ENCODE measurements at places on chromosomes 6 and 20.

GRCh38 chr6:38236631-38237030 is 403.1 kb downstream of the BTBD9 start:
- no peak for DNase-seq

- DNase-seq: no peak
These were observed 48.0 kb downstream of the MCHR2 start for GRCh38 chr6:99946005-99946404.

- no peak for DNase-seq
These were observed 163.1 kb upstream of the CCN2 start for GRCh38 chr6:132114201-132114825.

- DNase-seq: no peak
These were observed 3.1 kb upstream of the PCNA start for GRCh38 chr20:5122873-5123260.

DNA sequence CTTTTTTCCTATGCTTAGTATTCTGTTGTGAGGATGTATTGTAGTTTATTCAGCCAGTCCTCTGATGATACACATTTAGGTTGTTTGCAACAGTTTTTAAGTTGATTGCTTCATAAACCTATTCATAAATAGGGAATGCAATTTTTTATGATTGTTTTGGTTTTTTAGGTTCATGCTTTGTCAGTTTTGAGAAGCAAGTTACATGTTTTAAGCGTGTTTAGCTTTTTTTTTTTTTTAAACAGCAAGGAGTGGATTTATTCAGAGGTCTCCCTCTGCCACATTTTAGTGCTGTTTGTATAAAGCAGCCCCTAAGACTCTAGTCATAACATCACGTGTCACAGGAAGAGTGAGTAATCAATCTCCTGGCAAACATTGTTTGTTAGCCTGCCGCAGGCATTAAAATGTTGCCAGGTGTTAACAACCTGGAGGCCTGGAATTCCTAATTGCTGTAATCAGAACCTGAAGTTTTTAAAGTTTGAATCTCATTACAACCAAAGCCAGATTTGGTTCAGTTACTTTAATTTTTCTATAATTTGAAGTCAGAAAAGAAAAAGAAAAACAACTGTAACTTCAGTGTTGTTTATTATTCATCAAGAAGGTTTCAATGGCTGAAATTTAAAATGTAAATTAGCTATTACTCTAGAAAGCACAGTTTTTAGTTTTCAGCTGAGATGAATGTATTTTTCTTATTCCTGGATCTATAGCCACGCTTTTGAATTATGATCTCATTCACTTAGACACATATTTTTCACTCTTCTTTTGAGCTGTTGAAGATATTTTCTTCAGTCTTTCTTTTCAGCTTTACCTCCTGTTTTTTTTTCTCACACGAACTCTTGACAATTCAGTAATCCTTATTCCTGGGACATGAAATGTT is 59.2 kb downstream of the KCNS1 start:
- DNase-seq: no peak

- no peak for DNase-seq
These were observed 2.7 kb downstream of the GUCA1A start for GRCh38 chr6:42175860-42176259.

- DNase-seq: no peak
These were observed 45.9 kb downstream of the KCNS1 start for GRCh38 chr20:45055056-45055455.

GRCh38 chr6:52927451-52927850 is 18.0 kb upstream of the GSTA3 start:
- DNase-seq: no peak

DNA sequence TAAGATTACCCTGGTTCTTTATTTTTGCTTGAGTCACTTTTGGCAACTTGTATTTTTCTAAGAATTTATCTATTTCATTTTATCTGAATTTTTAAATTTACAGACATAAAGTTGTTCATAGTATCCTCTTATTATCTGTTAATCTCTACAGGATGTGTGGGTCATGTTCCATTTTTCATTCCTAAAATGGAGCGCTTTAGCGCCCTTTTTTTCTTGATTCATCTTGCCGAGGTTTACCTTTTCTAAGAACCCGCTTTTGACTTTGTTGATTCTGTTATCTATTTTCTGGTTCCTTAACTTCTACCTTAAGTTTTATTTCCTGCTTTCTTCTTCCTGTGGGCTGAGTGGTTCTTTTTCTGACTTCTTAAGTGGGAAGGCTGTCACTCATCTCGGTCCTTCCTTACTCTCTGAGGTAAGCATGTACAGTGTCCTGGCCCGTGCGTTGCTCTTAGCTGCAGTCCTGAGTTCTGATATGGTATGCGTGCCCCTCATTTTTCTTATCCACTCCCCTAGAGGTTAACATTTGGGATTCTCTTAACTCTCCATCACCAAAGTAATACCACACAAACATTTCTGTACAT is 399.8 kb downstream of the CDC5L start:
- DNase-seq: no peak

- no peak for DNase-seq
These were observed 786.0 kb upstream of the CITED2 start for GRCh38 chr6:140160494-140160893.

DNA sequence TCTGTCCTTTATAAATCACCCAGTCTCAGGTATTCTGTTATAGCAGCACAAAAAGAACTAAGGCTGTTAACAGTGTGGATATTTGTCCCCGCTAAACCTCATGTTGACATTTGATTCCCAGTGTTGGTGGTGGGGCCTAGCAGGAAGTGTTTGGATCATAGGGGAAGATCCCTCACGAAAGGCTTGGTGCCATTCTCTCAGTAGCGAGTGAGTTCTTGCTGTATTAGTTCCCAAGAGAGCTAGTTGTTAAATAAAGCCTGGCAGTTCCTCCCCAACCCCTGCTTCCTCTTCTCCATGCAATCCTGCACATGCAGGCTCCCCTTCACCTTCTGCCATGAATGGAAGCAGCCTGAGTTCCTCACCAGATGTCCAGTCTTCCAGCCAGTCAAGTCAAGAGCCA is 29.8 kb upstream of the ERVFRD-1 start:
- no peak for DNase-seq

DNA sequence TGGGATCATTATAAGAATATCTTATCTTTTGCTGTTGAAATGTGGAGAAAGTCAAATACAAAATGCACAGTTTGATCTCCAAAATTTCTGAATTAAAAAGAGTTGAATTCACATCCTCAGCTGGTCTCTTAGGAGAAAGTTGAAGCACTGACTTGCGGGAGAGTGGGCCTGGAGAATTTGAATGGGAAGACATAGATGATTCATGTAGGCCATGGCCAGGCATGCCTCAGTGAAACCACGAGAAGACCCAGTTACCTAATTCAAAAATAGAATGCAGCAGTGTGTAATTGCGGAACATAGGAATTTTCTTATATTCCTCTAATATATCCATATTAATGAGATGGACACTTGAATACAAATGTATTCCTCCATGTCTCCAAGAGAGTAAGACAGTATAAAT is 53.0 kb upstream of the DTNBP1 start:
- DNase-seq: no peak

- no peak for DNase-seq
These were observed 528.6 kb upstream of the JARID2 start for GRCh38 chr6:14717307-14717706.

DNA sequence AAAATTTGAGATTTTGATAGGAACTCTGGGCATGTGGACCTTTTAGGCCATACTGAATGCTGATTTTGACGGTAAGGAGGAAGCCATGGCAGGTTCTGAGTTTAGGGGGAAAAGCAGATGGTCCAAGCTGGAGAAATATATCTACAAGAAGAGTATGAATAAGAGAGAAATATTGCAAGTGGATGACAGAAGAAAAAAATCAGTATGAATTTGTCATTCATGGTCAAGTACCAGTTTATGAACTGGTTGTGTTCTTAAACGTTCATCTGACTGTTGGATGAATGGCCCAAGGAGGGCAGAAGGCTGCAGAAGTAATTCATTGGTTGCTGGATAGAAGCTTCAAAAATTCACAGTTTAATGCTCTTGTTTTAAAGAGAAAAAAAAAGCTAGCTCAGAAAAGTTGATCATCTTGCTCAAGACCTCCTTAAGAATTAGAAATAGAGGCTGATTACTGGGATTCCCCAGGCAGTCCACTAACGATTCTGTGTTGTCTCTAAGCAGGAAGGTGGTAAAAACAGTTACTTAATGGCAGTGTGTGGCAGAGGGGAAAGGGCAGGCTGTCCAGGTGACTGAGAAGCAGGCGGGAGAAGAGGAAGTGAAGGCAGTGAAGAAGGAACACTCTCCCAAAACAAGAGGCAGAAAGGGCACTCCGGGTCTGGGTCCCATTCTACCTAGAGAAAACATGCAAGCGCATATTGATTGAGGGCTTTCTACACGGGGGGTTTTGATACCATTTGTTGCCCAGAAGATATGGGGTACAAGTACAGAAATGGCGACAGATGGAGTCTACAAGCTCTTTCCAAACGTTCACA is 2.0 kb upstream of the DUSP22 start:
- peak; percentile 62 for DNase-seq

DNA sequence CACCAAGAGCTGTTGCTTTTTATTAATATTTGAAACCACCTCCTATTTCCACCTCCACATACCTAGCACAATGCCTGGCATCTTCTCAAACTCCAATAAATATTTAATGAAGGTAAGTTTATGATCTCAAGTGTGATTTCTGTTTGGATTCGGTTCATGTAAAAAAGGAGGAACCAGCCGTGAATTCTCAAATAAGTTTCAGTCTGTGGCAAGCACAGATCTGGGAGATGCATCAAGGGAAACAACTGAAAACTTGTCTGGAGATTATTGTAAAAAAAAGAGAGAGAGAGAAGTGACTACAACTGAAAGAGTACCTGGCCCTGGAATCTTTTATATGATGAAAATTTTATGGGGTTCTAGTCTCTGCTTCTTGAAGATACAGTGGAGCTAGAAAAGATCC is 52.8 kb upstream of the PNRC1 start:
- DNase-seq: no peak

- no peak for DNase-seq
These were observed 133.6 kb downstream of the LMBRD1 start for GRCh38 chr6:69663215-69663614.

DNA sequence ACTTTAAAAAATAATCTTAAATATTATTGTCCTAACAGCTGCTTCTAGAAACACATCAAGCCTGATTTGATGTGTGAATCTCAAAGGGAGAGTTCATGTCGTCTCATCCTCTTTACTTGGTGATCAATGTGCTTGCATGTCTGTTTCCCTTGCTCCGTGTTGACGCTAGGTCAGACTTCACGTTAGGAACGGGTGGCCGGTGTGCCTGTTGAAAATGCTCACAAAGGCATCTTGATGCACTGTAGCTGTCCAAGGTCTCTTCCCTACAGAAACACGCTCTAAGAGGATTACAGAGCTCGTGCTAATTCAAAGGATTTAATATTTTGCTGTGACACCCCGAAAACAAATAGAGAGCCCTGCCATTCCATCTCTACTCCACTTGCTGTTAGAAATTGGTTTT is 84.6 kb downstream of the ID4 start:
- no peak for DNase-seq

GRCh38 chr6:146410851-146411595 is 132.6 kb upstream of the RAB32 start:
- DNase-seq: no peak

DNA sequence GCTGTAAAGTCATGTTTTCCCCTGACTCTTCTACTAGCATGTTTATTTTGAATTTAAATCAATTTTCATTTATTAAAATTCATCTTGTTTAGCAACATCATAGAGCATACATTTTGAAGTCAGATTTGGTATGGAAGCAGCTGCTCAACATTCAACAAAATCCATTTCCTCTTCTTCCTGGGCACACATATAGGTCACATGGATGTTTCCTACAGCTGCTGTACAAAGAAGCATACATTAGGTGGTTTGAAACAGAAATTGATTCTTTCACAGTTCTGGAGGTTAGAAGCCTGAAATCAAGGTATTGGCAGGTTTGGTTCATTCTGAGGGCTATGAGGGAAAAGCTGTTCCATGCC is 495.2 kb downstream of the RFPL4B start:
- no peak for DNase-seq

DNA sequence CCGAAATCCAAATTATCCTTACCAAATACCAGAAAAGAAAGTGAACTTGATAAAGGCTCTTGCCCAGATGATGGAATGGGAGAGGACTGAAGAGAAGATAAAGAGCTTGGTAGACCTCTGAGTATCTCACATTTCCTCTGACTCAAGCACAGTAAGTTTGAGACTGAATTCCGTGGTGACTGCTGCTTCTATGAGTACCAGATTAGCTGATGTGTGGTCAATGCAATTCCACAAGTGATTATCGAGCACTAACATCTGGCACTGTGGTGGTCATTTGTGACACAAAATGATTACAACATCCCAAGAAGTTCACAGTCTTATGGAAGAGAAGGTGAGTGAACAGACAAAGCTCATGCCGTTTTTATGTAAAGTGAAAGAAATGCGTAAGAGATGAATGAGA is 2.6 kb upstream of the RPS6KA2 start:
- DNase-seq: no peak

DNA sequence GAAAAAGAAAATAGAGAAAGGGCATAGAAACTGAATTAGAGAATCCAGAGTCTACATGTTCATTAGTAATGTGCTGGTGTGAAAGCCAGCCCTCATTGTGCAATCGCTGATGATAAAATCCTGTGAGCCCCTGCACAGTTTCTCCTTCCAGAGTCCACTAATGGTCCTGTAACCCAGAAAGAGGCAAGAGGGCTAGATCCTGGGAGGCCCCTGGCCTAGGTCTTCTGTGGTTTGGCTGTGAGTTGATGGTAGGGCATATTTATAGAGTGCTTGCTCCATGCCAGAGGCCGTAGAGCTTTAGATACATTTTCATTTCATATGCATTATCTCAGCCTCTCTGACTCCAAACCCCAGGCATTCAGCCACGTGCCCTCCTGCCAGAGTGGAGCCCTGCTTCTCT is 94.9 kb upstream of the MTHFD1L start:
- DNase-seq: no peak

- DNase-seq: no peak
These were observed 94.8 kb downstream of the VIP start for GRCh38 chr6:152845421-152845820.
